Pulmonary artery endothelial cell (primary cell): ENCODE measurements at places on chromosomes 7 and 10.

DNA sequence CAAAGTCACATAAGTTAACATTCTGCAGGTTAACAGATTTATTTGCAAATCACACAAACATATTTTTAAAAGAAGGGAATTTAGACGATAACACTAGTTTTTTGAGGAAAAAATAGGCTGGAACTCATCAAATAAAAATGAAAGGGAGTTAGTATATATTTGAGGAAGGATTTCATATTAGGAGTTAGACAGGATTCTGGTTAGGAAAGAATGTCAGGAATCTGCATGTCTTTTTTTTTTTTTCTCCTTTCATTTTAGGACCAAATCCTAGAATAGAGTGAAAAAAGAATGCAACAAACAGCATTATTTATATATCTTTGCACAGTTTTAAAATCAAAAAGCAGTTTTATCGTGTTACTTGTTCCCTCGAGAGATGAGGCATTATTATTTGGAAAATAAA, 8.9 kb upstream of the TRDMT1 start:
- DNase-seq, result no peak

- no peak for DNase-seq
These were observed 248.4 kb downstream of the BMPER start for GRCh38 chr7:34153656-34154270.

- no peak for DNase-seq
These were observed 199.7 kb downstream of the MLLT10 start for GRCh38 chr10:21733710-21734109.

- DNase-seq, result no peak
These were observed 24.8 kb downstream of the NPTX2 start for GRCh38 chr7:98641646-98642500.

- DNase-seq, result no peak
These were observed 16.5 kb downstream of the DENND11 start for GRCh38 chr7:141685285-141686023.

- peak; percentile 20 for DNase-seq
These were observed 76.6 kb upstream of the HGF start for GRCh38 chr7:81846398-81846797.

GRCh38 chr7:116797612-116798011, 64.8 kb upstream of the CAPZA2 start:
- DNase-seq, result no peak

DNA sequence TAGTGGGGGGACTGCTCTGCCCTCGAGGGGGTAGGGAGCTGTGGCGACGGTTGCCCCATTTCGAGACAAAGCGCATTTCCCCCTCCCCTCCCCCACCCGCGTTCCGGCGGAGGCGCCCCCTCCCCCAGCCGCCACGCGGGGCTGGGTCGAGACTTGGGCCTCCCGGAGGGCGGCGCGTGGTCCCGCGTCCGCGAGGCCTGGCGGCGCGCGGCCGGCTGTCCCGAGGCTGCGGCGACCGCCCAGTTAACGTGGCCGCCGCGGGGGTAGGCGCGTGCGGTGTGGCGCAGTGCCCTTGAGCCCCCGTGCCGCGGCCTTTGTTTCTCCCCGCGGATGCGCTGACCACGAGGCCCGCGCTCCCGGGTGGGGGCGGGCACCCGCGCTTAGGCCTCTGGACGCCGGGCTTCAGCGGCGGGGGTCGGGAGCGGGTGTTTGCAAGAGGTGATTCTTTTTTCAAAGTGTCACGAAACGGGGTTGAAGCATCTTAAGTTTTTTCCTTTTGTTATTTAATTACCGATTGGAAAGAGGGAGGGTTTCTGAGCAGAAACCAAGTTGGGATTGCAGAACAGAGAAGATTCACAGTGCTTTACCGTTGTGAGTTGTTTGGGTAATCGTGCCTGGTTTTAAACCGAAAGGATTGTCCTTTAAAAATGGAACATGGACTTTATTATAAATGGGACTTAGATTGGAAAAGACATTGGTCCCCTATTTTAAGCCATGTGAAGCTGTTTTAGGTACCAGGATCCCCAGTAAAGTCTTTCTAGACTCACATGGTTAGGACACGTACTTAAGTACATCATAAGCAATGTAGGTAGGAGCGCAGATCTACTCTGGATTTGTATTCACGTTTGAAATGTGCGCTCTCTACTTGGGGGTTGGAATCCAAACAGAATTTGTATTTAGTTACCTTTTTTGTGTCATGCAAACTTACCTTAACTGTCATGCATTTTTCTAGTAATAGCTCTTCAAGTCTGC, 760 bp downstream of the CBX3 start:
- DNase-seq, result no peak

- DNase-seq, result no peak
These were observed 109.0 kb downstream of the LRMDA start for GRCh38 chr10:75540357-75540966.

DNA sequence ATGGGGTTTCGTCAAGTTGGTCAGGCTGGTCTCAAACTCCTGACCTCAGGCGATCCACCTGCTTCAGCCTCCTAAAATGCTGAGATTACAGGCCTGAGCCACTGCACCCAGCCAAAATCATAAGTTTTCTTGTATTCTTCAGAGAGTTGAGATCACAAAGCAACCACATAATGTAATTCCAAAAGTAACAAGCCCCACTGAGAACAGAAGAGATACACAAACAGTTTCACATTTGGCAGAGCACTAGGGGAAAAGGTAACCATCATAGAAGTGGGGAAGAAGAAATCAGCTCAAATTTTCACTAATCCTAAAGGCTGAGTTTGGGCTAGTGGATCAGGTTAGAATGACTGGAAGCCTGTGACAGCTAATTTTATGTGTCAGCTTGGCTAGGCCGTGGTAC, 5.4 kb upstream of the CEP41 start:
- no peak for DNase-seq

DNA sequence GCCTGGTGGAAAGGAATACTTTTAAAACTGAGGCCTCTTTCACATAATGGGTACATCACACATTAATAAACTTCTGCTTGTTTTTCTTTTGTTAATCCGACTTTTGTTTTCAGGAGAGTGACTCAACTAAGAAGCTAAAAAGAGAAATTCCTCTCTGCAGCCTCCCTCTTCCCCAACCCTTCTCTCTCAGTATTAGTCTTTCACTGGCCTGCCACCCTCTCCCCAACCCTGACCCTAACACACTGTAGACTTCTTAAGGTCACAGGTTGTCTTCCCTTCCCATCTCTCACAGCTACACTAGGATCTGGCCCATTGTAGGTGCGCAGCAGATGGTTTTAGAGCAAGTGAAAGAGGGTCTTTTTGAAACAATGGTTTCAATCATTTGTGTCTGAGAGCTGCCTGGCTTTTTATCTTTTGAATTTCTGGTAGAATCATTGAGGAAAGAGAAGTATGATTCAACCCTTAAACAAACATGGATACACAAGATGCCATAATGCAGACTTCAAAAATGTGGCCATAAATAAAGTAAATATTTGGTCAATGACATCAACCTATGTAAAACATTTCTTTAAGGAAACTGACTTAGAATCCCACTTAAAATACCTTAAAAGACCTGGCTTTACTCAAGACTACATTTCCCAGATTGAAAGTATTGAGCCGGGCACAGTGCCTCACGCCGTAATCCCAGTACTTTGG, 17.9 kb upstream of the FFAR4 start:
- DNase-seq, result no peak

GRCh38 chr7:33646891-33647391, 258.4 kb upstream of the BMPER start:
- DNase-seq, result no peak

DNA sequence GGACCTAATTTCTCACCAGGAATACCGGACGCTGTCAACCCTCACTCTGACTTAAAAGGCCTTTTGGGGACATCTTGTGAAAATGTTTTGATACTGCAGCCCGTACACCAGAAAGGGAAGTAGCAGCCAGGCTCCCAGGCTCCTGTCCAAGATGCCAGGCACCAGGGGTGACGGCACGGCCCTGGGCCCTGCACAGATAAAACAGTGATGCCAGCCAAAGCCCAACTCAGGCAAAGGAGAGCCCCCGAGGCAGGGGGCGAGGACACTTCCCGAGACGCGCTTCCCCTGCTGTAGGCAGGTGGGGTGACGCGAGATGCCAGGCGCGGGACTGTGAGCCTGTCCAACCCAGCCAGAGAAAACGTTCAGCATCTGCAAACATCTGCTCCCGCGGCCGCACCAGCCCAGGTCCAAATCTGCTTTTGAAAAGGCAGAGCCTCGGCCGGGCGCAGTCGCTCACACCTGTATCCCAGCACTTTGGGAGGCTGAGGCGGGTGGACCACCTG, 15.7 kb downstream of the ZFAND2A start:
- no peak for DNase-seq

DNA sequence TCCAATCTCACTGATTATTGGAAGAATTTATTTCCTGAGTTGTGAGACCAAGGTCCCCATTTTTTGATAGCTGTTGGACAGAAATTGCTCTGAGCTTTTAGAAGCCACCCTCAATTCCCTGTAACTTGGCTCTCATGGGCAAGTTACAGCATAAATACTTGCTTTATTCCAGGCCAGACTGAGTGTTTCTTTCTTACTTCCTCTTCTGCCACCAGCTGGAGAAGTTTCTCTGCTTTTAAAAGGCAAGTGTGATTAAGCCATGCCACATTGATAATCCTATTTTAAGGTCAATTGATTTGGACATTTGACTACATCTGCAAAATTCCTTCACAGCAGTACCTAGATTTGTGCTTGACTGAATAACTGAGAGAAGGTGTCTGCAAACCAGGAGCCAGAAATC, 14.1 kb upstream of the TAS2R41 start:
- DNase-seq, result no peak

- no peak for DNase-seq
These were observed 10.4 kb upstream of the EIF3A start for GRCh38 chr10:119090968-119091367.

DNA sequence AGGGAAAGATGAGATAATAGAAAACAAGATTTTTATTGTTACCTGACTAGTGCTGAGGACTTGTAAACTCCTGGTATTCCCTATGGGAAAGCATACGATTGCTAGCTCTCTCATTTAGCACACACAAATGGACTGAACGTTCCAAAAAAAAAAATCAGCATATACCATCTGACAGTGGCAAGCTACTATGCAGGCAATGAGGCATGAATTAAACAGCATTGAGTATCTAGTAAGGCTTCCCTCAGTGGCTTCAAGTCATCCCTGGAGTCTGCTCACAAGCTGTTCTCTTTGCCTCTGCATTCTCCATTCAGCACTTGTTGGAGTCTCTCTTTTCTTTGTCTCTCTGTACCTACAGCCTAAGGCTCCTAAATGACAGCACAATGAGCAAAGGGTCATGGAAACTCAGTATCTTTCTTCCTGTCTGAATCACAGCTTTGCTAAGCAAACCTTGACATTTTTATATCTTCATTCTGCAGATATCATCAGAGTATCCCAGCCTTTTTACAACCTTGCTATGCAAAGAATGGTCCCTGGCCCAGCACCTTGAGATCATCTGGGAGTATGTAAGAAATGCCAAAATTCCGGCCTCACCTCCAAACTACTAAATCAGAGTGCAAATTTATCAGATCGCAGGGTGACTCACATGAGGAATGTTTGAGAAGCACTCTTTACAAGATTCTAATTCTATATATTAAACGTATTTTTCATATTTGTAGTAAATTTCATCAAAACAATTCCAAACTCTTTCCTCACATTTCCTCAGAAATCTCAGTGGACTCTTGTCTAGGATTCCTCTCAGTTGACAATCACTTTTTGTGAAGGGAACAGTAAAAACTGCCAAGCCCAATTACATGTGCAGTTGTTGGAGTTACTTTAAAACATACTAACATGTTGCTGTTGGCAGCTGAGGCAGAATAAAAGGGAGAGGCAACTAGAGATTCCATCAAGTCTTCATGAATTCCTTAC, 10.8 kb upstream of the LIPA start:
- no peak for DNase-seq

GRCh38 chr10:5305374-5305773, 59.4 kb upstream of the UCN3 start:
- DNase-seq, result no peak

DNA sequence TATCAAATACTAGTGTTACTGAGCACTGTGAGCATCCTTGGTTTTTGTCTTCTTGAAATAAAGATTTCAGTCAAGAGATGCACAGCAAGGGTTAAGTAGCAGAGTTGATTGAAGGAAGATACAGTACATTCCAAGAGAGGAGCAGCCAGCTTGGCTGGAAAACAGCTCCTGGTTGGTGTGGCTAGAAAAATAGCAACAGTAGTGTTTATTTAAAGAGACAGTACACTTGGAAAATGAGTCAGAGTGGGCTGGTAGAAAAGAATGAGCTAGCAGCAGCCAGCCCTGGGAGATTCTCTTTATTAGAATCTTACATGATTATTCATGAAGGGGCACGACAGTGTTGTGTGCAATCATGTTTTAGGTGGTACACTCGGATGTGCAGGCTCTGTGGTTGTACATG, 1016.4 kb upstream of the SORCS1 start:
- no peak for DNase-seq
